ENCODE measurements at places on chromosomes 12 and 14.

DNA sequence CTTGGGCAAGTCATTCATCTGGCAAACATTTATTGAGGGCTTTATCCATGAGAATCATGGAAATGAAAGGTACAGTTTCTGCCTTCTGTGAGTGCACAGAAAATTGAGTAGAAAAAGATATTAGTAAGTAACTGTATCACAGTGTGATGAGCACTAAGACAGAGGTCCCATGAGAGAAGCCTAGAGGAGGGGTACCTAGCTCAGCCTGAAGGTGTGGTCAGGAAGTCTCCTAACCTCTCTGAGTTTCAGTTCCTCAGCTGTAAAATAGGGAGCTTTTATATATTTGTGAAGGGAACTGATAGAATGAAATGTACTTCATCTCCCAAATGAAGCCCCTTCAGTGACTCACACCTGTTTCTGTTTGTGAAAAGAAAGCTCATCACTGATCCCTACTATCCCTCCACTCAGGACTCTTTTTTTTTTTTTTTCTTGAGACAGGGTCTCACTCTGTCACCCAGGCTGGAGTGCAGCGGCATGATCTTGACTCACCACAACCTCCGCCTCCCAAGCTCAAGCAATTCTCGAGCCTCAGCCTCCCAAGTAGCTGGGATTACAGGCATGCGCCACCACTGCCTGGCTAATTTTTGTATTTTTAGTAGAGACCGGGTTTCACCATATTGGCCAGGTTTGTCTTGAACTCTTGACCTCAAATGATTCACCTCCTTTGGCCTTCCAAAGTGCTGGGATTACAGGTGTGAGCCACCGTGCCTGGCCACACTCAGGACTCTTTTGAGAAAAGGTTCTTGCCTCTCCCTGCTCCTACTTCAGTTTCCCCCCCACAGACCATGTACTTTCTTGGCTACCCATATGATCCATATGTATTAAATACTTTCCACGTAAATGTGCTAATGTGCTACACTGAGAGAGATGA is 93.7 kb upstream of the FUT8 start:
- no peak for DNase-seq

GRCh38 chr12:97801471-97802059 is 339.0 kb downstream of the RMST start:
- no peak for DNase-seq

- no peak for DNase-seq
These were observed 47.0 kb downstream of the VCPKMT start for GRCh38 chr14:50069325-50069724.

GRCh38 chr12:122871851-122872780 is 23.8 kb downstream of the VPS37B start:
- DNase-seq: peak; percentile 75

- DNase-seq: peak; percentile 72
These were observed 452.7 kb upstream of the PDE3A start for GRCh38 chr12:19915392-19916195.

GRCh38 chr12:62191491-62192179 is 68.6 kb upstream of the USP15 start:
- DNase-seq: peak; percentile 28

DNA sequence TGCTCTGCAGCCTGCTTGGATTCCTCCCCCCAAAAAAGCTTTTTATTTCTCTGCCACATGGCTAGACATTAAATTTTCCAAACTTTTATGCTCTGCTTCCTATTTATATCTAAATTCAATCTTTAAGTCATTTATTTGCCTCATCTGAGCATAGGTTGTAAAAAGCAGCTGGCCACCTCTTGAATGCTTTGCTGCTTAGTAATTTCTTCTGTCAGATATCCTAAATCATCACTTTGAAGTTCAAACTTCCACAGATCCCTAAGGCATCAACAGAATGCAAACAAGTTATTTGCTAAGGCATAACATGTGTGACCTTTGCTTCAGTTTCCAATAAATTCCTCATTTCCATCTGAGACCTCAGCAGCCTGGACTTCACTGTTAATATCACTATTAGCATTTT is 209.6 kb downstream of the FSCB start:
- DNase-seq: no peak

DNA sequence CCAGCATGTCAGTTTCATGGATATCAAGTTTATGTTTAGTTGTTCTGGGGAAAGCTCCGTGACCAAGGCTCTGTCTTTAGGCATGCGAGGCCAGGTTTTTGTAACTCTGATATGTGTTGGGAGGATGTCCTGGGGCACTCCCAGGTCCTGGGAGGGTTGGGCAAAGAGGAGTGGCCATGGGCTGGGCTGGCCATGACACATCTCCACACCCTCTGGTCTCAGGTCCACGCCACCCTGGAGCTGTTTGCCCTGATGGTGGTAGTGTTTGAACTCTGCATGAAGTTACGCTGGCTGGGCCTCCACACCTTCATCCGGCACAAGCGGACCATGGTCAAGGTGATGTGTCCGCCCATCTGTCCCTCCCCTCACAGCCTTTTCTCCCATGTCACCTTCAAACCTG is 46.4 kb downstream of the TPCN1 start:
- DNase-seq: no peak

- DNase-seq: no peak
These were observed 13.1 kb upstream of the NGB start for GRCh38 chr14:77284066-77284465.

GRCh38 chr14:39841088-39841487 is 408.9 kb upstream of the FBXO33 start:
- DNase-seq: no peak

GRCh38 chr12:122867691-122868461 is 28.0 kb downstream of the VPS37B start:
- no peak for DNase-seq

GRCh38 chr12:120167529-120168095 is 26.9 kb downstream of the GCN1 start:
- DNase-seq: no peak

DNA sequence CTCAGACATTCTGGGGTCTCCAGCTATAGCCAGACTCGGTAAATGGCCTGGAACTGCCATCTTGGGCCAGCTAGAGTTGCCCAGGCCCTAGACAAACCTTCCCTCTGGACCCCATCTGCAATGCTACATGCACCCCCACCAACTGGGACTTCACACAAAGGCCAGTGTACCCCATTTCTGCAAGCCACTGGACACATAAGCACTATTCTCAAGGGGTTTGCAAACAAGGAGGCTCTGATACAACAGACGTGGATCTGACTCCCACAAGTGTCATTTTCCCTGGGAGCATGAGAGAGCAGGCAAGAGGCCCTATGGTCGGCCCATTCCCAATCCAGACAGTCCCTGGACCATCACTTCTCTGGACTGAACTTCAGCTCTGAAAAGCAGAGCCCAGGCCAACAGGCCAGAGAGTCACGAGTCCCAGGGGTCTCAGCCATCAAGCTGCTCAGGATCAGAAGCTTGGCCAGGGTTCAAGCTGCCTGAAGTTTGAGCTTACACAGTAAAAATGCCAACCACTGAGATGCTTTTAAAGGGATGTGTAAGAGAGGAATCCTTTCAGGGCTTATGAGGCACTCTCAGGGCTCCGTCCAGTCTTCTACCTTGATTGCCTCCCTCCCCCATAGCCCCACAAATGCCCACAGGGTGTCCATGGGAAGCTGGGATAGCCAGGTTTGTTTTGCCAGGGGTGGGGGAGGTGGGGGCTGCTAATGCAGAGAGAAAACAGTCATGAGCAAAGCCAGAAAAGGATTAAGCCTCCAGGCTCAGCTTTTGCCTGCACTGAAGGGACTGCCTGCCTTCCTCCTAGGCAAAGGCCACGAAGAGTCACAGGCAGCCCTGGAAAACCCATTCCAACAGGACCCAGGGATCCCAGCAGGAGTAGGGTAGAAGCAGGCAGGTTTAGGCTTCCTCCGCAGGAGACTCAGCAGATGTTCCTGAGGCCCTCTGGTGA is 31.7 kb upstream of the PNMA1 start:
- no peak for DNase-seq

- peak; percentile 68 for DNase-seq
These were observed 202.2 kb downstream of the AEBP2 start for GRCh38 chr12:19641235-19642080.

GRCh38 chr12:30874455-30875321 is 51.9 kb upstream of the TSPAN11 start:
- no peak for DNase-seq

GRCh38 chr12:88303335-88303734 is 161.2 kb downstream of the TMTC3 start:
- no peak for DNase-seq

DNA sequence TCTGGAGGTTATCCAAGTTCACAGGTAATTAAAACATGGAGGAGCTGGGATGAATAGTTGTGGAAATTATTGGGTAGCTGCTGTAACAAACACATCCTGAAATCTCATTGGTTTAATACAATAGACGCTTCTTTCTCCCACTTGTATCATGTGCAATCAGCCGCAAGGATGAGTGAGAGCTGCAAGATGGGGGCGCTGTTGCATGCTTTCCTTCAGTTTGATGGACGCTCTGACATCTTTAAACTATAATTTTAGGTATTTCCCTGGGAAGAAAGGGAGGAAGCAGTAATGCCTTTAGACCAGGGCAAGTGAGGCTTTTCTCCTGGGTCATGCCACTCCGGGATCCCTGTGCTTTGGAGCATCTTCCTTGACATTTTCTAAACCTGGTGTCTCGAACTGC is 178.7 kb downstream of the PAWR start:
- no peak for DNase-seq

- peak; percentile 33 for DNase-seq
These were observed 29.7 kb upstream of the NR2C1 start for GRCh38 chr12:95102916-95103671.

- DNase-seq: peak; percentile 82
These were observed 818 bp upstream of the SUOX start for GRCh38 chr12:55996201-55996714.

- peak; percentile 92 for DNase-seq
These were observed 6.9 kb upstream of the DNM1L start for GRCh38 chr12:32671930-32672780.

DNA sequence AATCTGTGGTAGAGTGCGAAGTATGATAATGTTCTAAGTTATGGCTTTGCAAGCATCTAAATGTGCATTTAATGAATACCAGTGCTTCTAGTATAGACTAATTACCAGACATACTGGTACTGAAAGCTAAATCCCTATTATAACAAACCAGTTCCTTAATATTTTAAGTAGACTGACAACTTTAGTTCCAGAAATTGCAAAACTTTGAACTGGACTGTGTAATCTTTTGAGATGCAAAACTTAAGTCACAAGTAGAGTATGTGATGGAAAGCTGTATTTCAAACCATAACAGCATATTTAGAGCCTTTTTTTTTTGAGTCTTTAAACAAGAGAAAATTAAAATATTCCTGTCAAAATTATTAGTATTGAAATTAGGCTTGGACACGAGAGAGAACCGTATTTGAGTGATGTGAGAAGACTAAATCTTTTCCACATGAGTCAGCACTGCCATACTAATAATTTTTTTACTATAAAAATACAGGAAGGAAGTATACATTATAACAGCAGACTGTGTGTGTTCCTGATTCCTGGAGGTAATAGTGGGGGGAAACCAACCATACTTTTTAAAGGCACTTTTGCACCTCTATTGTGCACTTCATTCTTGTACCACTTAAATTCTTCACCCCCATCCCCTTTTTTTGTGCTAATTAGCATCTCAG is 45.5 kb downstream of the PPM1A start:
- no peak for DNase-seq

- DNase-seq: no peak
These were observed 90.4 kb downstream of the TMEM121 start for GRCh38 chr14:105616802-105617192.

DNA sequence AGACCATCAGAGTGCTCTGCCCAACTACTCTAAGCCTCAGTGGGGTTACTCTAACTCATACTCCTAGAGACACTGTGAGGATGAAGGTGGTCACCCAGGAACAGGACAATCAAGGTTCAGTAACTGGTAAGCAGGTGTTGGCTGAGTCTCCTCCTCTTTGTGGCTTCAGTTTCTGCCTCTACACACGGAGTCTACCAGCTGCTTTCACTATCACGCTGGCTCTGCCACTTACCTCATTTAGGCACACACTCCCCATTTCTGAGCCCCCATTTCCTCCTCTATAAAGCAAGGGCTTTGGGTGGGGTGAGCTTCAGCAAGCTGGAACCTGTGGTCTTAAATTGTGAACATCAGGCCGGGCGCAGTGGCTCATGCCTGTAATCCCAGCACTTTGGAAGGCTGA is 7.3 kb upstream of the TCHP start:
- DNase-seq: no peak

DNA sequence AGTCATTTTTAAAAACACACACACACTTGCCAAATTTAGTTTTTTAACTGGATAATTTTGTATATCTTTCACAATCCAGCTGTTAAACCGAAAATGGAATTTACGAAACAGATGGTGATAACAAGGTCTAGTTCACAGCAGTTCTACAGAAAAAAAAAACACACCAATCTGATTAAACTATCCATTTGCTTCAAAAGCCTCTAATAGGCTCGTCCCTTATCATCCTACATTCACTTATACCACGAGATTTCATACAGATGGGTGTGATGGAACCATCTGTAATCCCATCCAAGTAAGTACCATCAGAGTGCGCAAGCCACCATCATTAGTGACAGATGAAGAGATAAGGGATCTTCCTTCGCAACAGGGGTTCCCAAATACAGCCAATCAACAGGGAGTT is 20.1 kb downstream of the GCH1 start:
- peak; percentile 56 for DNase-seq

GRCh38 chr12:30692470-30692869 is 3.2 kb downstream of the IPO8 start:
- peak; percentile 49 for DNase-seq

- no peak for DNase-seq
These were observed 270.3 kb downstream of the CCDC91 start for GRCh38 chr12:28460420-28461130.

GRCh38 chr14:26276757-26277156 is 321.1 kb downstream of the NOVA1 start:
- DNase-seq: no peak

DNA sequence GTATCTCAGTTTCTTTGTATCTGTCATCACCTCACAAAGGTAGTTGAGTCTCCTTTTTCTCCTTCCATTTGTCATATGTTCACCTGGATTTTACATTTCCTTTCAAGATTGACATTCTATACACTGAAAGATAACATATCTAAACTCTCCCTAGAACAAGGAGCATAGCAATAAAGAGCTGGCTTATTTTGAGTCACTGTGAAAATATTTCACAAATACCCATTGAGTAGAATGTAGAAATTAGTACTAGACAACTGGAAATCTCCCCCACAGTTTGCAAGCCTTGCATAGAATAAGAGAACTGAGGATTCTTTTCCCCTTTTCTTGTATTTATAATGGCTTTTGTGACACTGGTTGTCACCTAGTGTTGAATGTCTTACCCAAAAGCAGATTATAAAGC is 111.2 kb downstream of the KICS2 start:
- no peak for DNase-seq

- DNase-seq: peak; percentile 61
These were observed 23.7 kb downstream of the VTI1B start for GRCh38 chr14:67650694-67651093.

DNA sequence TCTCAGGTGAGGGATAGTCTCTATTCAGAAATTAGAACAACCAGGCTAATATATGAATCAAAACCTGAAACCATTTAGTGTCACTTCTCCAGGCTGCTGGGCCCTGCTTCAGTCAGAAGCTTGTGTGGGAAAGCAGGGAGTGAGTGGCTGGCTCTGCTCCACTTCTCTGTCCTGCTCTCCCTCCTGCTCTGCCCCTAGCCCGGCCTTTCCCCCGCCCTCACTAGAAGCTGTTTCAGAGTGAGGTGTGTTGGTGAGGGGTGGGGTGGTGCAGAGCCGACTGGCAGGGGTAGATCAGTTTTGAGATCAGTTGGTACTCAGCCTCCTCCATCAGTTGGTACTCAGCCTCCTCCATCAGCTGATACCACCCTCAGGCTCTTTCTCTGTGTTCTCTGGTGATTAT is 7.0 kb upstream of the PPP1R1A start:
- no peak for DNase-seq

GRCh38 chr12:28961948-28962384 is 187.1 kb upstream of the FAR2 start:
- DNase-seq: peak; percentile 69
